Posterior cingulate gyrus (tissue), 11 donors: ENCODE measurements at places on chromosomes 1 and 21.
A peak's percentile ranks its signal among the peaks of the same experiment; 100 is the strongest.

DNA sequence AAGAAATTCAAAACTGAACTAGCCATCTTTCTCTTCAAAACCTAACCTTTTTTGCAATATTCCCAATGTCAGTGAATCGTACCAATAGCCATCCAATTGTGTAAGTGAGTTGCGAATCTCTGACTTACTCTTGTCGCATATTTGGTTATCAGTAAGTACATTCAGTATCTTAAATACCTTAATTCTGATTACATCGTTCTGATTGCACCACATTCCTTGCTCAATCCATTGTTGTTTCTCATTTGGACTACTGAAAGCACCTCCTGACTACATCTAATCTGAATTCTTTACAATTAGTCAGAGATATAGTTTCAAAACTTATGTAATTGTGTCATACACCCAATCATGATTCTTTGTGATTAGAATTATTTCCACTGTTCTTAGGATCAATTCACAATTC is 16.8 kb upstream of the BRINP3 start:
- DNase-seq: no peak

DNA sequence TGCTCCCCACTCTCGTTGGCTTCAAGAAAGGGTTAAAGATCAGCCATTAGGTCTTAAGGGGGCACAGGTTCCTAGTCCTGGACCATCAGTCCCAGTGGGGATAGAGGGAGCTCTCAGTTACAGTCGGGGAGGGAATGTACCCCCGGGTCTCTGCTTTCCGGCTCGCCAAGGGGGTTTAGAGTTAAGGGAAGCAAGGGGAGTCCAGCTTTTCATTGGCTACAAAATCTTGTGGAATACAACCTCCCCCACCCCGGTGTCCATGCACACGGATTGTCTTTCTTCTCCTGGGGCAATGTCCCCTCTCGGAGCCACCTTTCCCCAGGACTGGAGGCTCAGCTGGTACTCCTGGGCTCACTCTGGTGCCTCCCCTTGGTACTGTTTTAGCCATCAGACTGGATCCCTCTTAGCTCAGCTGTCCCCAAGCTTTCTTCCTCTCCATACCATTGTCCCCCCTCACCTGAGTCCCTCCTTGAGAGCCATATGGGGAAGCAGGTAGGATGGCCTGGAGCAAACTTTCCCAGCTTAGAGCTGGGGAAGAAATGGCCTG is at the start of gene A3GALT2:
A3GALT2 (minus strand) TSS at position 480 of the 547 bp plus-strand sequence; CDS start at position 480, 0 bp downstream.
- no peak for DNase-seq

- no peak for DNase-seq
Measured at GRCh38 chr1:108750476-108751181, 4.2 kb downstream of the STXBP3 start.

GRCh38 chr1:55426619-55427018 is 211.5 kb upstream of the USP24 start:
- no peak for DNase-seq

GRCh38 chr1:28441674-28442073 is 64.2 kb upstream of the RCC1 start:
- DNase-seq: no peak

DNA sequence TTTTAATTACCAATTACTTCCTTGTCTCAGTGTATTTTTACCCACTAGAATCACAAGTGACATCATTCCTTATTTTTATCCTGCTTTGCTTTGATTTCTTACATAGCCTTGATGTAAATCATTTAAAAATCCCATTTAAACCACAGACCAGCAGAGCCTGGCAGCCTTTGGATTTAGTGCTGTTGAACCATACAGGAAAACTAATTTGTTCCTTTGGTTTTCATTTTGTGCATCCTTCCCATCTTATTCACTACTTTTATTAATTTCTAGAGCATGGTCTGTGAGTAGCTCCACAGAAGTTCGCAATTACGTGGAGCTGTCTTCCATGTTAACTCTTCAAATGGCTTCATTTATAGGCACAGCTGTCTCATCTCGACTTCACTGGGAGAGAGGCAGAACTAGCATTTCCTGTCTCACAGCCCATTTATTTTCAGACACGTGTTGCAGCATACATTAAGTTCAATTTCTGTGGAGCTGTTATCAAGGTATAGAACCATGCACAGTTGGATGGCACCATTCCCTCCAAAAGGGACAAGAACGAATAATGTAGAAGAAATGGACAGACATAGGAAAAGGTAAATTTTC is 235.3 kb downstream of the MRPL39 start:
- no peak for DNase-seq

DNA sequence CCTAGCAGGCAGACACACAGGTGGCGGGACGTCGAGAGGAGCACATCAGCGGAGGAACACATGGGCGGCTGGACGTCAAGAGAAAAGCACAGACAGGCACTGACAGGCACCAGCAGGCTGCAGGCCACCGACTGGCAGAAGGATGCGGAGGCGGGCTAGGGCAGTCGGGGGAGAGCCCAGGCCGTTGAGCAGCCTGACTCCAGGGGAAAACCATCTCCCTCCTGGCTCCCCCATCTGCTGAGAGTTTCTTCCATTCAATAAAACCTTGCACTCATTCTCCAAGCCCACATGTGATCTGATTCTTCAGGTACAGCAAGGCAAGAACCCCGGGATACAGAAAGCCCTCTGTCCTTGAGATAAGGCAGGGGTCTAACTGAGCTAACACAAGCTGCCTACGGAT is 25.5 kb downstream of the B3GALT5 start:
- no peak for DNase-seq

DNA sequence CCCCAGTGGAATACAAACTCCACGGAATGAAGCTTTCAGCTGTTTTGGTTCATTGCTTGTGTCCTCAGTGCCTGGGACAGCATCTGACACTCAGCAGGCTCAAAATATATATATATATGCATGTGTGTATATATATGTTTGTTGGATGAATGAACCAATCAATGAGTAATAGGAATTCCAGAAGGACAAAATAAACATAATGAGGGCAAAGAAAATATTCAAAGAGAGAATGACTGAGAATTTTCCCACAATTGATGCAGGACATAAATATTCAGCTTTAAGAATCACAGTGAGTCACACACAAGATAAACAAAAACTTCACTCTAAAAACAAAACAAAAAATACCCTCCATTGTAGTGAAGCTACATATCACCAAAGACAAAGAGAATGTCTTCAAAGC is 64.0 kb downstream of the CHD5 start:
- DNase-seq: no peak

DNA sequence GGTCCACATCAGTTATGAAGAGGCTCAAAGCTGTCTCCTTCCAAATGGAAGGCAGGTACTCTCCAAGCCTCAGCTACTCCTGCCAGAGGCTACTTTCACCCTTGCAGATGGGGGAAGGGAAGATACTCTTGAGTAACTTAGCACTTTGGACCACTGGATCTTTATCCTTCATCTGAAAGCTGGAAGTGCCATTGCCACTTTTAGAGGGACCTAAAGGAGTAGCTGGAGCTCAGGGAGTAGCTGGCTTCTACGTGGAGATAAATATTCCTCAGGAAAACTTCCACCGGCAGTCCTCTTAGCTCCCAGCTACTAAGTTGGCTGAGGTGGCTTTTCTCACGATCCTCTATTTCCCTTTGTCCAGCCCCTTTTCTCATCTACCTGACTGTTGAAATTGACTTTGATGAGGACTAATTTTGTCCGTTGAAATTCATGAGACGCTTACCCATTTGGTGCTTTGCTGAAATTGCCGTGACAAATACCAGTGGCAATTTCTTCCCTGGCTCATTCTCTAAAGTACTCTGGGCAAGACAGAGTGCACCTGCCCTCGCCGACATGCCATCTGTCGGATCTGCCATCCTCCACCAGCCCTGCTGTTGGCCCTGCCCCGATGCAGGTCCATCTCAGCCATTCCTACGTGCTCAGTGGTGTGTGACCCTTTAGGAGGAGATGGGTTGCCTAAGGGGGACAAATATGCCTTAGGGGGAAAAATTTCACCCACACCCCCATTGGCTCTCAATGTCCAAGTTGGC is 13.6 kb downstream of the IGSF21 start:
- DNase-seq: peak; percentile 32

GRCh38 chr1:180918519-180918918 is 5.8 kb downstream of the KIAA1614 start:
- DNase-seq: peak; percentile 47

DNA sequence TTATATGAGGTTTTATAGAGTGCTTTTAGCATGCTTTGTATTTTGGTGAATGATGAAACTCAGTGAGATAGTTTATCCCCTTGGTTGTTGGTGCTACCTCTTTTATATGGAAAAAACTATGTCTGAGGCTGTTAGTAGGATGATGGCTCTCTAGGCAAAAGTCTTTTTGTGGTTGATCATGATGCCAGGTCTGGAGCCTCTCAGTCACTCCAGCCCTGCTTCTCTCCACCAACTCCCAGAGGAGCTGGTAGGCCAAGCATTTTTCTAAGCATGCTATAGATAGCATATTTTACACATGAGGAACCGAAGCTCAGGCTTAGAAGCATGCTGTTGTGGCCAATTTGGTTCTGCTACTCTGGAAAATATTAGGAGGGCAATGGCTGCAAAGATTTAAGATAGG is 82.2 kb downstream of the FMN2 start:
- no peak for DNase-seq

- DNase-seq: no peak
Measured at GRCh38 chr1:87284456-87285240, 44.0 kb upstream of the LMO4 start.

DNA sequence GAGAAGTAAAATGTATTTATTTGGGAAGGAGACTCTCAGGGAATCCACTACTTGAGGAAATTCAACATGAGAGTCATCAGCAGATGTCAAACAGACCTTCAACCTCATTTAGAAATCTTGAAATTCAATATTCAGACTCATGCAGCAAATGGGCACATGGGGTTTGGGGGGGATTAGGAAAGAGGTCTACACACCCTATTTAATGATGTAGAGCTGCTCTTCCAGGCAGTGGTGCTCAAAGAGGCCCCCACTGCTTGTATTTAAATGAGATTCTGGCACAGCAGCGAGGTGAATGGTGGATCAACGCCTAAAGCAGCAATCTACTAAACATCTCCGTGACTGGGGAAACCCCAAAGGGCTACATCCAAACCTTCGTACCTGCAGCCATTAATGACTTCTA is 213.2 kb upstream of the C8B start:
- DNase-seq: no peak

DNA sequence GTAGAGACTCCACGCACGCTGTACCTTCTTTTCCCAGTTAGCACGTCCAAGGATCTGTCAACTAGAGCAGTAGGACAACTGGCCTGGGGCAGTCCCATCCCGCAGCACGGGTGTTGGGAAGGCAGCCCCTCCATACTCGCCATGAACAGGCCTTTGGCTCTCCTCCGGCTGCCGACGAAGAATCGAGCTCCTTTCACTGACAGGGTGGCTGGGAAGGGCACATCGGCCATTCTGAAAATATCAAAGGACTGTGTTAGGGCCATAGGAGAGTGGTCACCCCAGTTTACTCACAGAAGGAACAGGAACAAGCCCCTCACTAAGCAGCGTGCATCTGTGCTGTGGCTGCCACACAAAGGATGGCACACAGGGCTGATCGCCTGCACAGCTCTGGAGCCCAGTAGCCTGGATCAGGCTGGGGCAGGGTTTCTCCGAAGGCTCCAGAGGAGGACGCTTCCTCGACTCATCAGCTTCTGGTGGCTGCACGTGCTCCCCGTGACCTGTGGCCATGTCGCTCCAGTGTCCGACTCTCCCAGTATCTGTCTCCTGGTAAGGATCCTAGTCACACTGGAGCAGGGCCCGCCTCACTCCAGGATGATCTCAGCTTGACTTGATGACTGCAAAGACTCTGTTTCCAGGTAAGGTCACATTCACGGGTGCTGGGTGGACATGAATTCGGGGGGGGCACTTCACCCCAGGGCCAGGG is 8.9 kb downstream of the KRTAP10-1 start:
- no peak for DNase-seq

- no peak for DNase-seq
Measured at GRCh38 chr1:184186167-184186566, 134.6 kb downstream of the TSEN15 start.

DNA sequence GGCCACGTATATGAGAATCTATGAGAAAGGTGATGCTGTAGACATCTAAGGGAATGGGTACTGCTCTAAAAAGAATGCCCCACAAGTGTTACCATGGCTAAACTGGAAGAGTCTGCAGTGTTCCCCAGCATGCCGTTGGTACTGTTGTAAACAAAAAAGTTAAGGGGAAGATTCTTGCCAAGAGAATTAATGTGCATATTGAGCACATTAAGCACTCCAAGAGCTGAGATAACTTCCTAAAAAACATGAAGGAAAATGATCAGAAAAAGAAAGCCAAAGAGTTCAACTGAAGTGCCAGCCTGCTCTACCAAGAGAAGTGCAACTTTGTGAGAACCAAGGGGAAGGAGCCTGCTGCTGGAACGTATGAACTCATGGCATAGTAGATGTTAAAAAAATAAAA is 40.8 kb downstream of the PLPP3 start:
- DNase-seq: no peak

GRCh38 chr1:39704757-39705156 is 13.5 kb upstream of the HPCAL4 start:
- no peak for DNase-seq

DNA sequence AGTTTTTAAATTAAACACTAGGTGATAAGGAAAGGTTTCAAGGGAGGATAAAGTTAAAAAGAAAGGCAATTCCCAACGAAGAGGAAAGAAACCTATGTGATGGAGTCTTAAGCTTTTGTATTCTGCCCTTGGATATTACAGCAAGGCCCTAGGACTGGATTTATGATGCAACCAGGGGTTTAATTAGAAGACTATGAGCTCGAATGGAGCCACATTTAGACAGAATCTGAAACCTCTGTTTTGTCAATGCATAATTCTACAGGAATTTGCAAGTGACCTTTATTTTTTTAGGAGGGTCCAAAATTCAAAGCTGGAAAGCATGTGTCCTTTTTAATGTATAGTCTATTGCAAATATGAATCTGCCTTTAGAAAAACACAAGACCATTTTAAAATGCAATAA is 37.9 kb downstream of the TGFB2 start:
- no peak for DNase-seq
